ENCODE measurements at places on chromosomes 12 and 14.

DNA sequence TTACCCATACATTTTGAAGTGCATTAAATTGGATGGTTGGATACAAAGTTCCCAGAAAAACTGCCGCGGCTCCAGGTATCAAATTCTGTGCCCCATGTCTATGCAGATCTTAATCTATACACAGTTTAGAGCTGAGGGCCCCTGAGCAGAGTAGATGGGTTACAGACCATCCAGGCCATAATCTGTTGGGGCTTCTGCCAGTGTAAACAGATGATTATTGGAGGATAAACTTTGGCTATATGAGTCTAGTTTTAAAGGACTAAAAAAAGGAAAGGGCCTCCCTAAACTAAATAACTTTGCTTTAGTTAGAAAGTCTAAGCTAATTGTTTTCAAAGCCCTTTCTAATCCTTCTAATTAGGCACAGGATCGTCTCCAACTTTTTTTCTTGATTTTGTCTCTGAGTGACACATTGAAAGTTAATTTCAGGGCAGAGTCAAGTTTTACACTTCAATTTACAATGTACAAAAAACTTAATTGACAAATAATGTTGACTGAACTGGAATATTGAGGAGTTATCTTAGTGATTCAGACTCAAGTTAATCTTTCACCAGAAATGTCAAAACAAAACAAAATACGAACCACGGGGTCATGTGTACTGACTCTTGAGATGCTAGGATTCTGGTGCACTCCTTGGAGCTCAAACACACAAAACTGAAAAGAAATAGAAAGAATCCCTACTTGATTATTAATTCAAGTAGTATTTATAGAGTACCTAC is 133.9 kb upstream of the SCAF11 start:
- no peak for DNase-seq

DNA sequence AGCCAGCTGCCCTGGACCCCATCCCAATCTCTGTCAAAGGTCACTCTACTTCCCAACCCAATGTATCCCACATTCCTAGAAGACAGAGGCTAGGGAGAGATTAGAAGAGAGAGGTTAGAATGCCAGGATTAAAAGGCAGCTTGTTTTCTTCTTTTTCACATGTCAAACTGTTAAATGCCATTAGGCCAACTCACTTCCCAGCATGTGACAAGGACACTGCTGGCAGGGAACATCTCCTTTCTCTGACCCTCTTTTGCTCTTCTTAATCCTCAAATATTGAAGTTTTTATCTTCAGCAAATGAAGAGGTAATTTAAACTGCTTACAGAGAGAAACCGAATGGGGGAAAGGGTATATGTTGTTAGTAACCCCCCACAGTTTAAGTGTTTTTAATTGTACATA is 89.1 kb downstream of the BBS10 start:
- no peak for DNase-seq

DNA sequence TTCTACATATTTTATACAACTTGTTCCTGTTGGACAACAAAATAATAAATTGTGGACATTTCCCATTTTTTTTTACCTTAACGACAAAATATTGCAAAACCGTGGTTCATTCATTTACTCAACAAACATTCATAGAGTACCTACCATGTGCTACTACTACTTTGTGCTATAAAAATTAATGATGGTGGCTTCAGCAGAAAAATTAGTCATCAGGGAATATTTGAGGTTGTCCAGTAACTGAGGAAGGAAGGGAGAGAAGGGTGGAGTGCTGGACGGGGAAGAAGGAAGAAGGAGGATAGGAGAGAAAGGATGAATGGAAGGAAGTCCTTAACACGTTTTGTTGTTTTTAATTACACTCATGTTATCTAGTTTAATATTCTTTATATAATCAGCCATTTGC is 53.7 kb downstream of the PPFIBP1 start:
- DNase-seq, result no peak

GRCh38 chr12:5777451-5777850 is 167.6 kb downstream of the ANO2 start:
- DNase-seq, result no peak

- DNase-seq, result no peak
These were observed 218.8 kb downstream of the BTG1 start for GRCh38 chr12:91926848-91927247.

DNA sequence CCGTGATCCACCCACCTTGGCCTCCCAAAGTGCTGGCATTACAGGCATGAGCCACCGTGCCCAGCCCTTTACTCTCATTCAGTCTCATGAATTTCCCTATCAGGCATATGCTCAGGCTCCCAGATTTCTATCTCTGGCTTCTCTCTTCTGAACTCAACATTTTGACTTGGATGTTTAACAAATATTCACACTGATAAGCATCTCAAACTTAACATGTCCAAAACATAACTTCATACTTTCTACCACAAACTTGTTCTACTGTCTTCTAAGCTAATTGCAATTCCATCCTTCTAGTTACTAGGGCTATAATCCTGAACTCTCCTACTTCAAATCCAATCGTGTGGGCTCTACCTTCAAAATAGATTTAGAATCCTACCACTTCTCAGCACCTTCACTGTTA is 73.9 kb upstream of the PAWR start:
- DNase-seq, result no peak

DNA sequence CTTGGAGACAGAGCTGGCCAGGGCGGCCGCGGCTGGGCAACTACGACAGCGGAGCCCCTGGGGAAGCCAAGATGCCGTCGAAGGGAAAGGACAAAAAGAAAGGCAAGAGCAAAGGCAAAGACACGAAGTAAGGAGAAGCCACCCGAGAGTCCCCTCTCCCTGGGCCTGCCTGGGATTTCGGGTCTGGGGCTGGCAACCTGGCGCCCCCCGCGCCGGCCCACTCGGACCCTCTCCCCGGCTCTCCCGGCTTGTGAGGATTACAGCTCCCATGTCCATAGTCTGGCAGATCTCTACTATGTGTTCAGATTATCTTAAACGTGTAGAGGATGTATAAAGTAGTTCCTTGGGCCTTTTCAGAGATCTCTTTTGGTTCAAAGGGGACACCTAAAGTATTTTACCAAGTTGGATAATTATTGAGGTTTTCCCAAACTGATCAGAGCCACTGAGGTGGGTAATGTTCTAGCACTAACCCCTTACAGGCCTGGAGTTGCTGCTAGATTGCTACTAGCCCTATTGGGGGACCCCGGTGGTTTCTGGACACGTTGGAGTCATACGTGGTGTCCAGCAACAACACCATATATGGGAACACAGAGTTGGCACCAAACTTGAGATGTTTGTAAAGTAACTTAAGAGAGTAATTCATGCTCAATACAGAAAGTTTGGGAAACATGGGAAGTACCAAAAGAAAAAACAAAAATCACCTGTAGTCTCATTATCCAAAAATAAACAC is 424 bp downstream of the BBOF1 start:
- no peak for DNase-seq

DNA sequence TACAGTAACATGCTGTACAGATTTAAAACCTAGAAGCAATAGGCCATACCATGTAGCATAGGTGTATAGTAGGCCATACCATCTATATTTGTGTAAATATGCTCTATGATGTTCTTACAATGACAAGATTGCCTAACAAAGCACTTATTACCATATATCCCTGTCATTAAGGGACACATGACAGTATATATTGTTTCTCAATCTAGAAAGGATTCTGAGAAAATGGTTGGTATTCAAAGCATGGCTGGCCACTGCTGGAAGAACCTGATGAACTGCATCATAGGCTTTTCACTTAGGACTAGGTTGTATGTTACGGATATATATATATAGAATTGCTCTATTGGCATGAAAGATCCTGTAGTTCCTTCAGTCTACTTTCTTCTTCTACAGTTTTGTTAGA is 125.2 kb upstream of the SLC38A2 start:
- DNase-seq, result no peak

DNA sequence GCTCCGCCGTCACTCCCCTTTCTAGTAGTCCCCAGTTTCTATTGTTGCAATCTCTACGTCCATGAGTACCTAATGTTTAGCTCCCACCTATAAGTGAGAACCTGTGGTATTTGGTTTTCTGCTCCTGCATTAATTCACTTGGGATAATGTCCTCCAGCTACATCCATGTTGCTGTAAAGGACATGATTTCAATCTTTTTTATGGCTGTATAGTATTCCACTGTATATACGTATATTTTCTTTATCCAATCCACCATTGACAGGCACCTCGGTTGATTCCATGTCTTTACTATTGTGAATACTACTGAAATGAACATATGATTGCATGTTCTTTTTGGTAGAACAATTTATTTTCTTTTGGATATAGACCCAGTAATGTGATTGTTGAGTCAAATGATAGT is 114.7 kb downstream of the ANKS1B start:
- DNase-seq, result no peak

- DNase-seq, result no peak
These were observed 254.0 kb downstream of the NTF3 start for GRCh38 chr12:5685935-5686334.

GRCh38 chr12:132071830-132072384 is 72.2 kb downstream of the DDX51 start:
- DNase-seq, result no peak

DNA sequence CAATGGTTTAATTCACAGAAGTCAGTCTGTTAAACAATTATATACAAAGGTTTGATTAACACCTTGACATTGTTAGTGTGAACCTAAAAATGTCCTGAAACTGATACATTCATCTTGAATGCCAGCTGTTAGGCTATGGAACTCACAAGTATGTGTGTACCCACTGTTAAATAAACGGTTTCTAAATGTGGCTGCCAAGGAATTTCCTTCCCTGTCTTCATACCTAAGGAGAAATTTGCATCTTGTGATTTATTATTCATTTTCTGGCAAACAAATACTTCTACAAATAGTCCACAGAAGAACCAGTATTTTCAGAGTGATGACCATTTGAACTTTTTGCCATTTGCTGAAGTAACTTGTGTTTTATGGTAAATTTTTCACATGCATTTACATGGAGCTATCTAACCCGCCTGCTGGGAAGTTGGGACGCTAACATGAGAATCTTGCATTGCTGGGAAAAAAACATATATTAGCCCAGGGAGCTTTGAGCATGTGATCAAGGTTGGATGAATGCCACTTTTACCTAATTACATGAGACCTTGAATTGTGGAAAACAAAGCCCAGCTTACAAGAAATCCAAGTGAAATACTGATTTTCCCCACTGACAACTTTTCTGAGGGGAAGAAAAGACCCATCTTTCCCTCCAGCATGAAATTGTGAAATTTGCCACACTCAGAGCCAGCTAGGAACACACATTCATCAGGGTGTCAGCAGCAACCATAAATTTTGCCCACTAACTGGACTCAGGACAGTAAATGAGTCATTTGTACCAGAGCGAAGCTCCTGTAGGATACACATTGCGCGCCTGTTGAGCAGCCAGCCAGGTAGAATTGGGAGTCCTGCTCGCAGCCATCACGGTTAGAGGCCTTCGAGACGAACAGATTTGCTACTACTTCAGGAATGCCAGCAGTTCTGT is 118.0 kb downstream of the KICS2 start:
- DNase-seq, result no peak

- no peak for DNase-seq
These were observed 732.4 kb downstream of the AACS start for GRCh38 chr12:125797421-125798175.

DNA sequence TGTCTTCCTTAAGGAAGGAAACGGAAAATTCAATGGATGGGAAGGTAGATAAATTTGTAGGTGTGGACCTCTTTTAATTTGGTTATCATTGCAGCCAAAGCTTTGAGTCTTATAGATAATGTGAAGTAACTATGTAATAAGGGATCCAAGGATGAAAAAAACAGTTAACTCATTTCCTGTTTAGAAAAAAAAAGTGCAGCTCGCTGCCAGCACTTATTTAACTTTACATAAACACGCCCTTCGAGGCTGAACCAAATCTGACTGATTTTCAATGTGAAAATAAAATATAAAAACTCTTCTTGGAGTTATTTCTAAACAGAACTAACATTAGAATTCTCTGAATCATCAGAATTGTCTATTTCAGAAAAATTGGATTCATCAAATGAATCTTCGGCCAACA is 7.0 kb downstream of the NUBPL start:
- DNase-seq, result no peak

DNA sequence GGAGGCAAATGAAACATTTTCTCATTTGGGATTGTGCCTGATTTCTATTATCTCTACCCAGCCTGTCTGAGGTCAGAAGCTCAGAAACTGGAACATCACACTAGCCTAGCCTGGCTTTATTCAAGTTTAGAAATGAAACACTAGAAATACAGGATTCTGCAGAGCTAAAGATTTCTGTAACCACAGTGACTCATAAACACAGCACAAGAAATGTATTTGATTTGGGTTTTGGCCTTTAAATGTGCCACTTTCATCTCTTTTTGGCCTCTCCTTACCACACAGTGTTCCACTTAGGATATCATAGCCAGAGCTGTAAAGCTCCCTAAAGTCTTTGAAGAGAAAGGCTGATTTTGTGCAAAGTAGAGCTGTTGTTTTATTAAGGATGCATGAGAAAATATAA is 307.5 kb downstream of the EMP1 start:
- DNase-seq, result no peak

- DNase-seq, result no peak
These were observed 64.8 kb downstream of the WSCD2 start for GRCh38 chr12:108193917-108194316.

DNA sequence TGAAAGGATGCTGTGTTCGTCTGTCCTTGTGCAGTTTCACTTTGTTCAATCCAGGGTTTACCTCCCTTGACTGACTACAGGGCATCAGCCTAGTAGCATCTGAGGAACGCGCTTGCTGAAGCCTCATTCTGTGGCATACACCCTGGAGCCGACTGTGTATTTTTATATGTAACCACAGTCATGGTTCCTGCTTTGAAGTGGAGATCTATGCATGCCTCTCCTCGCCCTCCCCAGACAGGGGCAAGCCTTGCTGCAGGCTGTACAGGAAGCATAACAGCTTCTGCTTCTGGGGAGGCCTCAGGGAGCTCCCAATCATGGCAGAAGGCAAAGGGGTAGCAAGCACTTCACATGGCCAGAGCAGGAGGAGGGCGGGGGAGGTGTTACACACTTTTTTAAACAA is 262.1 kb downstream of the BCL11B start:
- DNase-seq, result no peak

DNA sequence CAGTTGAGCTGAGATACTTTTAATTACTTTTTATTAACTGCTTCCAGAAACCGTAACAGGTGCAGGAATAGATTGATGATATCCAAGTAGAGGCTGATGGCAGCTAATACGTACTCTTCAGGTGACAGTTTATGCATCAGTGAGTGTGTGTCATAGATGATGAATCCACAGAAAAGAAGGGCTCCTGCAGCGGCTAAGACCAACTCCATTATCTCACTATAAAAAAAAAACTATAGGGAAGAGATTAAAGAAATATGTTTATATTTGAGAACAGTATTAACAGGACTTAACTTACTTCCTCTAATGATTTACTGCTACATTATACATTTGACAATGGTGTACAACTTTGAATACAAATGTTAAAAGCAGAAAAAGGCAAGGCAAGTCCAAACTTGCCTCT is 7.4 kb upstream of the LLPH start:
- DNase-seq, result no peak

DNA sequence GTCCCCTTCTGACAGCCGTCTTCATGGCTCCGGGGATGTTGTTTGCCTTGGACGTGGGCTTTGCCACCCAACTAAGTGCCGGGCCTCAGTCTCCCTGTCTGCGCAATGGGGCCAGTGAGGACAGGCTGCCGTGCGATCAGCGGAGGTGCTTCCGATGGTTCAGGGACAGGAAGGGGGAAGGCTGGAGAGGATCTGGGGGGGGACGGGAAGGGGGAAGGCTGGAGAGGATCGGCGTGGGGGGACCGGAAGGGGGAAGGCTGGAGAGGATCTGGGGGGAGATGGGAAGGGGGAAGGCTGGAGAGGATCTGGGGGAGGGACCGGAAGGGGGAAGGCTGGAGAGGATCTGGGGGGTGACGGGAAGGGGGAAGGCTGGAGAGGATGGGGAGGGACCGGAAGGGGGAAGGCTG is 3.4 kb downstream of the MMP17 start:
- no peak for DNase-seq

Data from T-helper 2 cell treated with Interferon-gamma antibody and Interleukin-4, amounts not matched to agents 5 μg/mL and 100 μg/mL, for 36 hours (primary cell).